Foreskin keratinocyte (primary cell): ENCODE measurements at places on chromosomes 3 and 15. TPM values are rescaled to one million over a fixed set of nuclear protein-coding genes. Genes with fewer than 3 reads are reported as not detected.

Gene CYP8B1
- not detected in 2 replicates for total RNA-seq

Gene CCR3
- not detected in 2 replicates for total RNA-seq

Gene TMEM212
- not detected in 2 replicates for total RNA-seq

Gene PRR20G
- not detected in 2 replicates for total RNA-seq

Gene AADACL2
- total RNA-seq: not detected in 2 replicates

Gene SLC9C1
- not detected in 2 replicates for total RNA-seq

Gene STT3B
- 120 and 128 TPM in 2 replicates for total RNA-seq

Gene IP6K1
- 27.7 and 28.0 TPM in 2 replicates for total RNA-seq

Gene IGSF11
- total RNA-seq: not detected in 2 replicates

Gene CCR1
- total RNA-seq: not detected in 2 replicates

Gene CDHR4
- total RNA-seq: not detected in 2 replicates

Gene GUCA1C
- 0.28 TPM in 1 of 2 replicates, not detected in the other for total RNA-seq

Gene CCDC12
- 35.6 and 42.5 TPM in 2 replicates for total RNA-seq

Gene CCR8
- not detected in 2 replicates for total RNA-seq

Gene FOXL2
- 0.42 and 0.88 TPM in 2 replicates for total RNA-seq

Gene ADCY5
- total RNA-seq: 0.14 TPM in 1 of 2 replicates, not detected in the other

Gene INKA1
- 18.2 and 20.1 TPM in 2 replicates for total RNA-seq

Gene CHRNA5
- total RNA-seq: 12.0 and 13.0 TPM in 2 replicates

Gene SLC28A1
- total RNA-seq: not detected in 2 replicates

Gene SLC15A2
- 1.0 and 1.5 TPM in 2 replicates for total RNA-seq

Gene EFCAB12
- total RNA-seq: 0.24 and 0.32 TPM in 2 replicates

Gene CRYGS
- 1.1 and 1.3 TPM in 2 replicates for total RNA-seq

Gene CGNL1
- 0.35 and 0.54 TPM in 2 replicates for total RNA-seq

Gene KIF15
- 11.7 and 15.0 TPM in 2 replicates for total RNA-seq

Gene C3orf85
- total RNA-seq: not detected in 2 replicates

Gene ECE2
- not detected in 2 replicates for total RNA-seq

Gene SETMAR
- total RNA-seq: 9.8 and 11.5 TPM in 2 replicates

Gene LOXL1
- 8.1 and 13.3 TPM in 2 replicates for total RNA-seq

Gene FEZF2
- total RNA-seq: not detected in 2 replicates

Gene GP9
- not detected in 2 replicates for total RNA-seq

Gene BNIP2
- 62.8 and 70.4 TPM in 2 replicates for total RNA-seq

Gene GABRR3
- not detected in 2 replicates for total RNA-seq

Gene SLC27A2
- 0.07 and 0.11 TPM in 2 replicates for total RNA-seq

Gene GHSR
- not detected in 2 replicates for total RNA-seq

Gene CPNE9
- not detected in 2 replicates for total RNA-seq

Gene ARL14
- total RNA-seq: 0.39 and 0.44 TPM in 2 replicates

Gene SST
- not detected in 2 replicates for total RNA-seq

Gene MITF
- total RNA-seq: 1.3 and 1.8 TPM in 2 replicates

Gene DGKG
- 0.11 TPM in 1 of 2 replicates, not detected in the other for total RNA-seq

Gene RMDN3
- total RNA-seq: 18.7 and 20.6 TPM in 2 replicates
